Fibroblast of skin of scalp (primary cell): ENCODE measurements at places on chromosomes 5 and 9.

DNA sequence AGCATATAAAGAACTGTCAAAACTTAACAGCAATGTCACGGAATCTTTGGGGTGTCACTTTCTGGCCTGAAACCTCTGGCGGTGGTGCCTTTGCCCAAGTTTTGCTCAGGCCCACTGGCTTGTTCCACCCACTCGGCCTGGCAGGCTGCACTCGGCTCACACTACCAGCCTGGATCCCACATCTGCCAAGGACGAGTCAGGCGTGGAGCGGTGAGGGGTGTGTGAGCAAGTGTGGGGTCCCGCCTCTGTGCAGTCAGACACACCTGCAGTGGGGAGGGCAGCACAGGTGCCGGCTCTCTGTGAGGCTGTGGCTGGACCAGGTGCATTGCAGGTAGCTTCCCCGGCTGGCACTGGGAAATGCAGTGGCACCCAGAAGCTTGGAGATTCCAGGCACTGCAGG lies 40.0 kb downstream of the TSPAN17 start:
- no peak for DNase-seq

GRCh38 chr5:77316871-77317661 lies 106.6 kb downstream of the PDE8B start:
- peak; percentile 29 for DNase-seq

DNA sequence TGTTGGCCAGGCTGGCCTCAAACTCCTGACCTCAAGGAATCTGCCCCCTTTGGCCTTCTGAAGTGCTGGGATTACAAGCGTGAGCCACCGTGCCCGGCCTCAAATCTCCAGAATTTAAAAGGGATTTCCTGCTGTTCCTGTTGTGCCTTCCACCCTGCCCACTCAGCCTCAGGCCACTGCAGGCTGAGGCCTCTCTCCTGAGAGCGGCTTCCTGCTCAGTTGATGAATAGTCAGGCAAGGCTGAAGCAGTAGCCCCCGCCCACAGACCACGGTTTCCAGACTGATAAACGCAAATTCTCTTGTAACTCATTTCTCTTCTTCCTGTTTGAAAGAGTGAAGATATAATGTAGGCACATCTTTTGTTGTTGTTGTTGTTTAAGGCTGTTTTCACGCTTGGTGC lies 127.0 kb upstream of the PLCXD3 start:
- no peak for DNase-seq

DNA sequence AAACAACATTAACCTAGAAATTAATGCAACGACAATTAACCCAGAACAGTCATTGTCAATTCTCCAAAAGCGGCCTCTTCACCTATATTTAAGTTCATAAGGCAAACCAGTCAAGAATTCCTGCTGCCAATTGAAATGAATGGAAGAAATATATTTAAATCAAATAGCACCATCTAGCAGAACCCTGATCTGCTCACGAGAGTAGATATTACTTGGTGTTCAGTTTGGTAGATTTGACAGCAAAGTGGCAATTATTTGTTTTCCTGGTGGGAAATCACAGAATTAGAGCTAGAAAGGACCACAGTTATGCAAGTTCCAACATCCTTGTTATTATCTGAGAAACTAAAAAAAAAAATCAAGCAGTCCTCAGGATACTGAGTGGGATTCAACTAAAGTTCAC lies 2.3 kb downstream of the SSBP2 start:
- DNase-seq, result peak; percentile 20

DNA sequence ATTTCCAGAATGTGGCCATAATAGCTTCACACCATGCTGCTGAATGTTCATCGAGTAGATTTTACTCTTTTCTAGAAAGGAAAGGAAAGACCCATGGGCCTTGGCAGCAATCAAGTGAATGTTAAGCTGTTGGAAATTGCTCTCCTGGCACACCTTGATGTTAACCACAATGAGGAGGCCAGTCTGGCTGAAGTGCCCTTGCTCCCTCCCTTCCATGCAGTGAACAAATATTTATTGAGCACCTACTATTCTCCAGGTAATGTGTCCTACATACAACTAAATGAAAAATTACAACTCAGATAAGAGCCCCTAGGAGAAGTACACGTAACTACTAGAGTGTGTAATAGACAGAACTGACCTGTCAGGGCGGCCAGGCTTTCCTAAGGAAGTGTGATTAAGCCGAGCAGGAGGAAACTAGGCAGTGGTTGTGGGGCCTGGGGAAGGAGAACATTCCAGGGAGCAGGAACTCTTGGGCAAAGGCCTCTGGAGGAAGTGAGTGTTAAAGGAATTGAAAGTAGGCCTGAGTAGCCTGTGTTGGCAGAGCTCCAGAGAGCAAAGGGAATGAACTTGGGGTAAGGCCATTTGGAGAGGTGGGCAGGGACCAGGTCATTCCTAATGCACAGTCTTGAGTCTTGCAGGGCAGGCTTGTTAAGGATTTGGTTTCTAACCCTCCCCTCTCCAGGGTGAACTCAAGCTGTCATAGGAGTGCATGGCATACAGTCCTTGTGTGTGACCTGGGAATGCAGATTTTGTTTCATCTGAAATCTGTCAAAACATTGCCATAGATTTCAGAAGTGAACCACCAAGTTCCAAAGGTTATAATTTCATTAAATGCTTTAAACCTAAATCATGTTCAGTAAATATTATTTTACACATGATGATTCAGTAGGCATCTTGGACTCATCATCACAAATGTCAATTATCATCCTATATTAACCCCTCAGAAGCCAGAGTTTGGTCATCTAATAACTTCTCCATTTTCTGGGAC lies 9.0 kb upstream of the ZSWIM6 start:
- DNase-seq, result peak; percentile 59

DNA sequence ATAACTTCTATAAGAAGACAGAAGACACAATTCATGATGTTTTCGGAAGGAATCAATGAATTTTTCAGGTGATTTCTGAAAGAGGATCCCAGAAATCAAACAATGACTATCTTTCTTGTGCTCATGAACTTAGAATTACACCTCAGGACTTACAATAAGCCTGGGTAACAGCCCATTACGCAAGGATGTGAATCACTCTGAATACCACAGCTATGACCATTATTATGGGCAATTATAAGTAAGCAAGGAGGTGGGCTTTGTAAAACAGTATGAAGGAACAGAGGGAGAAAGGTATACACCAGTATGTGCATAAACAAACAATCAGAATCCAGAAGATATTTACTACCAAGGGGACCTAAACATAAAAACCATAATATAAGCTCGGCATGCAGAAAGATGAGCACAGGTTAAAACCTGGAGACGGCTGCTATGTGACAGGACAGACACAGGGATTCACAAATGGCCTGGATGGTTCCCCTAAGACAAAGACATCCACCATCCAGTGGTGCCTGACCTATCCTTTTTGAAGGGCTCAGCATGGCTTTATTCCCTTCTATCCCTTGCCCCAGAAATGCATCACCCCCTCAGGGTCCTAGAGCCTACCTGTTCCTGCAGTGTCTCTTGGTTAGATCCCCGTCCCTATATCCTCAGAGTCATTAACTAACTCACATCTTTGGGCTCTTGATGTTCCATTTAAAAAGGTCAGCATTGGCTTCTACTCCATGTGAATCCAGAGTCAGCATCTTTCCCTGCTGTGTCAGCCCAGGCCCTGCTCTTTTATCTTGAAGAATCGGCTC lies 21.8 kb upstream of the PPP2CA start:
- DNase-seq, result peak; percentile 72

DNA sequence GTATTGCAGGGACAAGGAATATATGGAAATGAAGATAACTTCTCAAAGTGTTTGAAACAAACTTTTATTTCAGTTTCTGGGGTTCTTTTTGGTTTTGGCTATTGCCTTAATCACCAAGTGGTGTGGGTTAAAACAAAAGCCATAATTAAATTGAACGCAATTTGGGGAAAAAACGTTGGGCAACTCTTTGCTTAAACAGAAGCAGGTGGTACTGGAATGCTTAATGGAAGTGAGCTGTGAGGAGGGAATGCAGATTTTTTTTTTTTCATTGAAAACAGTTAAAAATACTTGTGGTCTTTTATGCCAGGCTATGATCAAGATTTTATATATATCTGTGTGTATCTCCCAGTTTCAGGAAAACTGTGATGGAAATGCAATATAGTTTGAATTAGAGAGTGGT lies 195.7 kb upstream of the TUT7 start:
- peak; percentile 67 for DNase-seq

DNA sequence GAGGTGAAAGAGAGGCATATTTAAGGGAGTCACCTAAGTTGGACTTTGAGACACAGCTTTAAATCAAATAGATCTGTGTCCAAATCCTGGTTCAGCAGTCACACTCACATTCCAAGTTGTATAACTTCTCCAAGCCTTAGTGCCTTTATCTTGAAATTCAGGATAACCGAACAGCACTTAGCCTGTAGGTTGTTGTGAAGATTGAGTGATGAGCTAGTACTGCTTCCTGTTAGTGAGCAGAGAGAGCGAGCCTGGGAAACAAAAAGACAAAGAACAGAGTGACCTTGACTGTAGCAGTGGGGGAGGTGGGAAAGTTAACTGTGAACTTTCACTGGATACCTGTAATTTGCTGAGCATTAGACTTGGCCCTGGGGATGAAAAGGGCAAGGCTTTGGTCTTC lies 22.4 kb downstream of the MAML1 start:
- no peak for DNase-seq

- no peak for DNase-seq
Measured at GRCh38 chr5:116539222-116539621, 35.4 kb downstream of the SEMA6A start.

GRCh38 chr9:114743446-114743845 lies 61.5 kb upstream of the TEX48 start:
- DNase-seq, result peak; percentile 46

DNA sequence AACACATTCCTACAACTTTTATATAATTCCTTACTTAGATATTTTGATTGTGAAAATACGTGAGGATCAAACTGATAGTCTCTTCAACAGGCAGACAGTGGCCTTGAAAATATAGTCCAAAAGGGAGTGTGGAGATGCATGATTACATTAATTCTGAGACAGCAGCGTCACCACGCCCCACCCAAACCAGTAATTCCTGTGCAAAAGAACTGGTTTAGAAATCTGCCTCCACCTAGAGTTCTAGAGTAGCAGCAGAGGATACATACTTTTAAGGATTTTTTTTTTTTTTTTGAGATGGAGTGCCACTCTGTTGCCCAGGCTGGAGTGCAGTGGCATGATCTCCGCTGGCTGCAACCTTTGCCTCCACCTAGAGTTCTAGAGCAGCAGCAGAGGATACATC lies 1.6 kb upstream of the TUT7 start:
- DNase-seq, result no peak

DNA sequence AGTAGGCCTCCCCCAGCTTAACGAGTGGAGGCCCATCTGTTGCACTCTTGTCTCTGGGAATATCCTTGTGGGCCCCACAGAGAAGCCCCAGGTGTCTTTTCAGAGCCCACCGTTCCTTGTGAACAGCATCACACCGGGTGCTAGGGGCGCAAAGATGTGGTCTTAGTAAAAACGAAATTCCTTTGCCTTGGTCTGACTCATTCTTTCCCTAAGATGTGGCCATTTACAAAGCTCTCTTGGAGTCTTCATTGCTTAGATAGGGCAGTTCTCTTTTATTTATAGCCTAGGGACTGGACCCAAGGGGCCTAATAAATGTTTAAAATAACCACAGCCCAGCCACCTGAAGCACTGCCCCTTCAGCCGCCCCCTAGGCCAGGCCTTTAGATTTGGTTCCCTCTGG lies 52.8 kb upstream of the RPL26L1 start:
- DNase-seq, result peak; percentile 83

GRCh38 chr9:70031141-70031545 lies 12.5 kb upstream of the MAMDC2 start:
- no peak for DNase-seq

GRCh38 chr5:51018423-51018822 lies 352.0 kb downstream of the PARP8 start:
- no peak for DNase-seq

DNA sequence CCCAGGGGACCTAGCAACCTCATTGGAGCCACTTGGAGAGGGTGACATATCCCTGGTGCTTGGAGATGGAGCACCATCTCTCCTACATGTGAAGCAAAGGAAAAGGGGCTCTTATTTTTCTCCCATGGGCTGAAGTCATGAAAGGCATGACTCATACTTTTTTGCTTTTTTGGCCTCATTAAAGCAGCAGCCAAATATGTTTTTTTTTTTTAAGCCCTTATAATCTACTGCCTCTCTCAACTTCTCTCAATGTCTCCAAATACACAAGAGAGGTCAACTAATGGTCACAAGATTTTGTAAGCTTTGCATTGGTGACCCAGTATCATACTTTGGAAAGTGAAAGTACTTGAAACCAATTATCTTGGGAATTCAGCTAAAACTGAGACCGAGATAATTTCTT lies 1.6 kb upstream of the CFAP90 start:
- peak; percentile 17 for DNase-seq

GRCh38 chr9:135797507-135798262 lies 95.7 kb downstream of the KCNT1 start:
- DNase-seq, result peak; percentile 47

- DNase-seq, result no peak
Measured at GRCh38 chr9:34624475-34625185, 4.2 kb downstream of the ARID3C start.

GRCh38 chr5:2178528-2178927 lies 295.8 kb upstream of the IRX4 start:
- no peak for DNase-seq

DNA sequence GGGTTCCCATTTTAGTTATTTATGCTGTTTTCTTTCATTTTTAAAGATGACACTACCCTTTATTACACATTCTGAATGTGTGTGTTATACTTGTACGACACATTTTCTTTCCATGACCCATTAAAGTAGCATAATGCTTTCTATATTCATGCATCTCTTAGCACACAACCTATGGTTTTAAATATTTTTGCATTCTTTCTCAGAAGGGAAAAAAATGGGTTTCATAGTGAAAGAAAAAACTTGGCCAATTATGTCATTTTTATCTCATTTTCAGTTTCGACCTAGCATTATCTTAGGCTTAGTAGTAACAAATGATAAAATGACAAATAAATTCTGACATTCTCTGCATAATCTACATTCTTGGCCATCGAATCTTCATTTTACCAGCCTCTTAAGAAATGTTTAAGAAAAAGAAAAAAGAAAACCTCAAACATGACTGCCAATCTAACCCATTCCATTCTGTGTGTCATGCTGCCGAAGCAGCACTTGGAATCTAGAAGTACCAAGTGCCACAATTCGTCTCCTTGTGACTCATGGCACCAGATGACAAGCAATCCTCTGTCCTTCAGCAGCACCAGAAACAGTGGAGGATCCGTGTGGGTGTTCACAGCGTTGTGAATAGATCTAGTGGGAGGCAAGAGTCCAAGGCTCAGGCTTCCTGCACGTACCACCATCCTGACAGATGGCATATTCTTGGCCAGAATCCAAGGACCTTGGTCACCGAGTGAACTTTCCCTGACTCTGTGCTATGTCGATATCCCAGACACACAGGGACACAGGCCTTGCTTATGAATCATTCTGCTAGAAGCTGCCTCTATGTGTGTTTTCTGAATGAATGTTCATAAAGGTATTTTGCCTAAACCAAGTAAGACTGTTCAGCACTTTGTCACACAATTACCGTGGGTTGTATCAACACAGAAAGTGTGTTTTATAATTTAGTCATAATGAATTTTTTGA lies 502.7 kb downstream of the NR2F1-AS1 start:
- peak; percentile 97 for DNase-seq

- peak; percentile 41 for DNase-seq
Measured at GRCh38 chr5:142474431-142475094, 149.7 kb upstream of the SPRY4 start.

- DNase-seq, result no peak
Measured at GRCh38 chr5:175555168-175555785, 76.9 kb downstream of the SFXN1 start.

GRCh38 chr5:7850395-7851239 lies at the start of gene CFAP90:
CFAP90 (minus strand) TSS chr5:7851133; CDS start chr5:7851021, 112 bp downstream.
- peak; percentile 37 for DNase-seq

- DNase-seq, result peak; percentile 58
Measured at GRCh38 chr9:129455151-129455995, 165.5 kb downstream of the C9orf50 start.

GRCh38 chr5:134567641-134568336 lies 42.3 kb downstream of the JADE2 start:
- no peak for DNase-seq
